ENCODE measurements at places on chromosomes 2 and 18. TPM values are rescaled to one million over a fixed set of nuclear protein-coding genes. Genes with fewer than 3 reads are reported as not detected.

PDCL3 gene
- total RNA-seq = 43.1 TPM

PRSS56 gene
- total RNA-seq = 0.18 TPM

TACR1 gene
- total RNA-seq = not detected

TXNDC2 gene
- 0.90 TPM for total RNA-seq

FER1L5 gene
- not detected for total RNA-seq

ELAC1 gene
- 4.6 TPM for total RNA-seq

AQP12A gene
- total RNA-seq = not detected

PASK gene
- total RNA-seq = 51.6 TPM

GRCh38 chr2:240836781-240837467 is 16.9 kb upstream of the KIF1A start:
- no peak overlapping the region for H3K27ac ChIP-seq
- H3K4me3 ChIP-seq = no peak overlapping the region
- no peaks in the 10 kb centered on the region for H3K27me3 ChIP-seq

- H3K36me3 ChIP-seq = no peaks in the 10 kb centered on the region
- H3K27me3 ChIP-seq = no peaks in the 10 kb centered on the region
- no peak for DNase-seq
- H3K4me3 ChIP-seq = no peak overlapping the region
These were observed 4.6 kb downstream of the WIPF1 start for GRCh38 chr2:174593041-174593440.

DNA sequence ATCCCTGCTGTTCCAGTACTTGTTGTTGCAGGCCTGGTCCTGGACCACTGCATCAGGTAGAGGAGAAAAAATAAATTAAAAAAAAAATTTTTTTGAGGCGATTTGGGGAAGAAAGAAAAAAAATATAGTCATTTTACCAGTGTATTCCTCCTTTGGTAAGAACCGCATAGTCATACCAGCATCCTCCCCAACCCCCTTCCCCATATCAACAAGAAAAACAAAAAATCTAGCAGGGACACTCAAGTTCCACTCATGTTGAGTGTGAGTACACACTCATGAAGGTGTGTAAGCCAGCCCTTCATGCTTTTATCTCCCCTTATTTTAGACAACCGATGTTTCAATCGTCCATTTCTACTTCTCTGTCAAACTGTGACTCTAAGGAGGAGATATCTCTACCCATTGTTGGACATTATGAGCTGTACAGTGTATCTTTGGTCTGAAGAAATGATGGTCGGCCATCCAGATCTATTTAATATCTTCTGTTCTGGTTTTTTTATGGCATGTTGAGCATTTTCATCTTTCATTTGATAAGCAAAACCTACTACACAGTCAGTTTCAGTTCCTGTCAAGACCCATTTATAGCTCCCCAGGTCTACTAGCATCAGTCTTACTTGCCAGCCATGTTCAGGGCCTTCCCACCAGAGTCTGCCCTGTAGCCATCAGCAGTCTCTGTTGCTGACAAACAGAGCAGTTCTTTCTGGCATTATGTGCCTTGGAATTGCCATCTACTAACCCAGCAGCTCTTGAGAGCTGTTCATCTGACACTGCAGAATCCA is 20.0 kb downstream of the ELP2 start:
- no peaks in the 10 kb centered on the region for H3K4me1 ChIP-seq
- H3K36me3 ChIP-seq = peaks cover 8% of the 10 kb centered on the region
- no peak for DNase-seq

DNA sequence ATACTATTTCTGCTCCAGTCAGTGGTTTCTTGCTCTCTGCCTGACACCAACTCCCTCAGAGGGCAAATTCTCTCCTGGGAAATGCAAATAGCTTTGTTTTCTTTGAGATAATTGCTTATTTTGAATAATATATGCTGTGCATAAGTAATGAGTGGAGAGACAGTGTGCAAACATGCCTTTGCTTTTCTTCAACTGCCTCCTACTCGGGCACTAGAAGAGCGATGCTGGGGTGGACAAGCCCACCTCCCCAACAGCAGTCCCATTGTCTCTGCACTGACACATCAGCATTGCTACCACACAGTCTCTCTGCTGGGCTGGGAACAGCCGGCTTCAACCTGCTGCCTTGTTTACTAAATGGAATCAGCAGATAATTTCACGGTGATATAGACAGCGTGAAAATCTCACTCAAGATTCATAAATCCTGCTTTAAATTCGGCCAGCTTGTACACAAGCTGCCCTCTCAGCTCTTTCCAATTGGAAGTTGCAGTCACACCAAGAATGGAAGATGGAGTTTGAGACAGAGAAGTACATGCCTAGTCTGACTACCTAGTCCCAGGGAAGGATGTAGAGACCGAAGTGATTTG is 694.5 kb downstream of the TDRD15 start:
- DNase-seq = no peak
- no peaks in the 10 kb centered on the region for H3K4me1 ChIP-seq
- no peak overlapping the region for H3K27ac ChIP-seq
- no peak overlapping the region for H3K4me3 ChIP-seq
- H3K27me3 ChIP-seq = no peaks in the 10 kb centered on the region
- no peaks in the 10 kb centered on the region for H3K36me3 ChIP-seq

GRCh38 chr18:51754566-51754965 is 557.1 kb upstream of the MEX3C start:
- H3K36me3 ChIP-seq = no peaks in the 10 kb centered on the region
- no peaks in the 10 kb centered on the region for H3K27me3 ChIP-seq
- no peak for DNase-seq

DNA sequence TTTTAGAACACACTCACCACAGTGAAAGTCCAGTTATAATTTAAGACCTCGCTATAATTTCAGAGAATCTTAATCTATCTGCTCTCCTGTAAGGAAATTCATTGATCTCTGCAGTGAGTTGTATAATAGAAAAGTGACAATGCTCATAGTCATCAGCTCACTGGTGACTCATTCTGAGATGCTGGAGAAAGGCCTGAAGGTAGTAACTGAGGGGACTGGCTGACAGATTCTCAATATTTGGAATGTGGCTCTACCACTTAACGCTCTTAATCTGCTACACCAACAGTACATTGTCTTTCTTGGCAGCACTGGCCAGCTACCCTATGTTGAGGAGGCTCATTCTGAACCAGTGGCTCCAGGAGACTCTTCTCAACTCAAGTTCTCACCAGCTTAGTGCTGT is 246.1 kb downstream of the RPRM start:
- no peaks in the 10 kb centered on the region for H3K4me1 ChIP-seq
- DNase-seq = no peak
- H3K27me3 ChIP-seq = no peaks in the 10 kb centered on the region
- no peaks in the 10 kb centered on the region for H3K36me3 ChIP-seq

GRCh38 chr18:5455674-5456073 is 88.1 kb downstream of the EPB41L3 start:
- H3K4me1 ChIP-seq = no peaks in the 10 kb centered on the region
- no peak overlapping the region for H3K4me3 ChIP-seq
- no peak overlapping the region for H3K27ac ChIP-seq
- no peaks in the 10 kb centered on the region for H3K27me3 ChIP-seq
- no peaks in the 10 kb centered on the region for H3K36me3 ChIP-seq
- no peak for DNase-seq

DNA sequence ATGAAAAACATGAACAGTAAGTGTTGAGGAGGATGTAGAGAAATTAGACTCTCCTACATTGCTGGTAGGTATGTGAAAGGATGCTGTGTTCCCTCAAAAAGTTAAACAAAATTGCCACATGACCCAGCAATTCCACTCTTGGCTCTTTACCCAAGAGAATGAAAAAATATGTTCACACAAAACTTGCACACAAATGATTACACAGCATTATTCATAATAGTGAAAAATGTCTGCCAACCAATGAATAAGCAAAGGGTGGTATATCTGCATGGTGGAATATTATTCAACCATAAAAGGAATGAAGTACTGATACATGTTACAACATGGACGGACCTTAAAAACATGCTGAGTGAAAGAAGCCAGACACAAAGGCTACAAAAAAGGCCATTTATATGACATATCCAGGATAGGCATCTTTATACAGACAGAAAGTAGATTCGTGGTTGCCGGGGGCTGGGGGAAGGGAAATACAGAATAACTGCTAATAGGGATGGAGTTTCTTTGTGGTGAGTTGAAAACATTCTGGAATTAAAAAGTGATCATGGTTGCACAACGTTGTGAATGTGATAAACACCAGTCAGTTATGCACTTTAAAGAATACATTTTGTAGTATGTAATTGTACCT is 85.4 kb upstream of the MYO3B start:
- no peak for DNase-seq
- no peaks in the 10 kb centered on the region for H3K36me3 ChIP-seq
- no peaks in the 10 kb centered on the region for H3K27me3 ChIP-seq
- H3K27ac ChIP-seq = no peak overlapping the region
- H3K4me1 ChIP-seq = no peaks in the 10 kb centered on the region

GRCh38 chr18:46721331-46721730 is 35.5 kb downstream of the ST8SIA5 start:
- no peaks in the 10 kb centered on the region for H3K4me1 ChIP-seq
- H3K4me3 ChIP-seq = no peak overlapping the region
- no peaks in the 10 kb centered on the region for H3K36me3 ChIP-seq

- H3K27ac ChIP-seq = peak overlapping the region; percentile 3
- DNase-seq = no peak
- H3K4me1 ChIP-seq = peaks cover 13% of the 10 kb centered on the region
- peak overlapping the region; percentile 2 for H3K4me3 ChIP-seq
These were observed 91.6 kb downstream of the FAM161A start for GRCh38 chr2:61762292-61762691.

GRCh38 chr2:166825914-166826313 is 62.4 kb upstream of the XIRP2 start:
- no peak overlapping the region for H3K4me3 ChIP-seq
- no peaks in the 10 kb centered on the region for H3K36me3 ChIP-seq
- no peaks in the 10 kb centered on the region for H3K27me3 ChIP-seq
- DNase-seq = no peak
- no peaks in the 10 kb centered on the region for H3K4me1 ChIP-seq
- H3K27ac ChIP-seq = no peak overlapping the region

- H3K36me3 ChIP-seq = no peaks in the 10 kb centered on the region
- H3K27me3 ChIP-seq = no peaks in the 10 kb centered on the region
- no peak for DNase-seq
- no peak overlapping the region for H3K27ac ChIP-seq
- H3K4me3 ChIP-seq = no peak overlapping the region
These were observed 180.7 kb downstream of the SUCLG1 start for GRCh38 chr2:84278386-84278785.

GRCh38 chr2:60450488-60450887 is 103.0 kb downstream of the BCL11A start:
- DNase-seq = no peak
- H3K4me3 ChIP-seq = no peak overlapping the region
- no peaks in the 10 kb centered on the region for H3K36me3 ChIP-seq
- H3K4me1 ChIP-seq = no peaks in the 10 kb centered on the region

- H3K4me3 ChIP-seq = no peak overlapping the region
- no peak for DNase-seq
- no peaks in the 10 kb centered on the region for H3K27me3 ChIP-seq
These were observed 808.9 kb downstream of the SUCLG1 start for GRCh38 chr2:83650161-83650560.

DNA sequence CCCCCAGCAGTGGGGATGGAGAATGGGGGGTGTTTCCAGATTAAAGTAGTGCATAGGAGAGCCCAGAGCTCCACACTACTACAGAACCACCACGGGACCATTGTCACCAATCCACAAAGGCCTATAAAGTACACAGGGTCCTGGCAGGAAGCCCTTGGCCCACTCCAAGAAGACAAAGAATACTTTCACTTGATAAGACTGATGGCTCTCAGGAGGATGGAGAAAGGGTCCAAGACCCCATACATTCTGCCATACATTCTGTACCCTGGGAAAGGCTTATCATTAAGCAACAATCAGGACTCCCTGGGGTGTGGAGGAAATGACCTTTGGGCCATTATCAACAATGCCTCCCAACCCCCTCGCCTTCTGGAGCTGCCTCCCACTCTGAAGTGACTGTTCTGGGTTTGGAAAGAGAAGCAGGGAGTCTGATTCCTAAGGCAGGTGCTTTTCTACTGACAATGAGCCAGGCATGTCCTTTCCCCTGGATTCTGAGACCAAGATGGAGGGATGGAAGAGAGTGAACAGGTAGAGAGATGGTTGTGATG is 85.4 kb downstream of the XDH start:
- H3K27me3 ChIP-seq = peaks cover 3% of the 10 kb centered on the region
- no peak for DNase-seq
- H3K27ac ChIP-seq = no peak overlapping the region
- H3K36me3 ChIP-seq = no peaks in the 10 kb centered on the region

DNA sequence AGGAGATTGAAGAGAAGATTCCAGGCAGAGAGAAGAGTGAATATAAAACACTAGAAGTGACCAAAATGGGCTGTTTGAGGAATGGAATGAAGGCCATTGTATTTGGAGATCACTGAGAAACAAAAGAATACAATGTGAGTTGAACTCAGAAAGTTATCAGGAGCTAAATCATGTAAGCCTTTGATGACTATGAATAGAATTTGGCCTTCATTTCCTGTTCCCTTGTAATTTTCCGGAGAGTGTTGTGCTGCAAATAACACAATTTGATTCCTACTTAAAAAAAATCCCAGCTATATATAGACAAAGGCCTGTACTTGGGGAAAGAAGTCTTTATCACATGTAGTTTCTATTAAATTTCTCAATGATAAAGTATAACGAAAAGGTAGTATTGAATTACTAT is 33.7 kb upstream of the KYNU start:
- no peaks in the 10 kb centered on the region for H3K36me3 ChIP-seq
- H3K27me3 ChIP-seq = no peaks in the 10 kb centered on the region
- no peak for DNase-seq
- no peak overlapping the region for H3K4me3 ChIP-seq
- no peaks in the 10 kb centered on the region for H3K4me1 ChIP-seq
- no peak overlapping the region for H3K27ac ChIP-seq

DNA sequence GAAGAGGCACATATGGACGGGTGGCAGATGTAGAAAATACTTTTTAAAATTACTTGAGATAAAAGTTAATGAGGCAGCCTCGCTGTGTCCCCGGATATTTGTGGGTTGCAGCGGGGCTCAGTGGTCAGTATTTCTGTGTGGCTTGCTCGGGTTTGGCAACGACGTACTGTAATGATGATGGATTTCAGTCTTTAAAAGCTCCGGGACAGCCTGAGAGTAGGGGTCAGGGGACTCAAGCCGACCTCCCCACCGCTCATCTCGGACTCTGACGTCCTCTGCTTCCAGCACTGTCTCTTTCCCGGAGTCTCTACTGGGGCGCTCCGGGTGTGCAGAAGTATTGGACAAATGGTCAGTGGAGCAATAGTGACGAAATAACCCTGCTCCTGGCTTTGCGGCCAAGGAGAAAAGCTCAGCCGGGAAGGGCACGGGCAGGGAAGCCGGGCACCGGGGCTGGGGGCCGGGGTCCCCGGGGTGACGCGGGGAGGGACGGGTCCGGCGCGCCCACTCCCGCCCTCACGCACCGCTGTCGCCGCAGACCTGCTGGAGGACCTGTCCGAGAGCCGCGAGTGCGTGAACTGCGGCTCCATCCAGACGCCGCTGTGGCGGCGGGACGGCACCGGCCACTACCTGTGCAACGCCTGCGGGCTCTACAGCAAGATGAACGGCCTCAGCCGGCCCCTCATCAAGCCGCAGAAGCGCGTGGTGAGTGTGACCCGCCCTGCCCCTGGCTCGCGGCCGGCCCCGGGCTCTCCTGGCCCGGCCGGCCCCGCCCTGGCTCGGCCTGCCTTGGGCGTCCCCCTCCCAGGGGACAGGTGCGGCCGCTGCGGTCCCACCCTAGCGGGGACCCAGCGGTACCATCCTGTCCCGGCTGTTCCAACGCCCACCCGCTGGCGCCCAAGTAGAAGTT is 7.3 kb downstream of the GATA6 start:
- no peak overlapping the region for H3K27ac ChIP-seq
- H3K4me3 ChIP-seq = peak overlapping the region; percentile 22
- no peak for DNase-seq
- H3K36me3 ChIP-seq = no peaks in the 10 kb centered on the region
